Thoracic aorta (tissue), 2 donors: ENCODE measurements at places on chromosomes 4 and X. TPM values are rescaled to one million over a fixed set of nuclear protein-coding genes. Genes with fewer than 3 reads are reported as not detected.

The GLOD5 gene
- total RNA-seq = not detected

The CITED1 gene
- not detected for total RNA-seq

The PABPC5 gene
- 1.8 TPM for total RNA-seq

The DRD5 gene
- not detected for total RNA-seq

The TBC1D9 gene
- 17.5 TPM for total RNA-seq

The CT45A10 gene
- total RNA-seq = not detected

The VSIG4 gene
- total RNA-seq = 154 TPM

The SMC1A gene
- 53.1 TPM for total RNA-seq

The ESX1 gene
- not detected for total RNA-seq

The ERCC6L gene
- total RNA-seq = not detected

The DHRSX gene
- total RNA-seq = 16.8 TPM

The CT83 gene
- total RNA-seq = not detected

The TMEM255A gene
- total RNA-seq = 1.1 TPM

The G3BP2 gene
- 71.9 TPM for total RNA-seq

The AR gene
- 18.3 TPM for total RNA-seq
